ENCODE measurements at places on chromosomes 11 and 22.

DNA sequence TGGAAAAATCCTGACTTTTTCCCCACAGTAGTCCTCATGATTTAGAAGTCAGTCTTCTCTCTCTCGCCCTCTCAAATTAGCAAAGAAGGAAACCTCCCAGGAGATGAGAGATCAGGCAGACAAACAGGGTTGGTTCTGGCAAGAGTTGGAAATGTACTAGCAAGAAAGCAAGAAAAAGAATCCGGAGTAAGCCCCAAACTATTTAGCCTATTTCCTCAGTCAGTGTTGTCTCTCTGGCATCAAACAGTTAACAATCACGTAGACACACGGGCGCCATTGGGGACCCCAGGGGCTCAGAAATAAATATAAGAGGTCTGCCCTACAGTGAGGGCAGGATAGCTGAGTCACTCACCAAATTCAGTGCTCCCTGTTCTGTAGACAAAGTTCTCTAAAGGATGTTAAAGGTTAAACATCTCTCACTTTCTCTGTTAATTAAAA, 4.7 kb downstream of the C11orf52 start:
- DNase-seq, result no peak

DNA sequence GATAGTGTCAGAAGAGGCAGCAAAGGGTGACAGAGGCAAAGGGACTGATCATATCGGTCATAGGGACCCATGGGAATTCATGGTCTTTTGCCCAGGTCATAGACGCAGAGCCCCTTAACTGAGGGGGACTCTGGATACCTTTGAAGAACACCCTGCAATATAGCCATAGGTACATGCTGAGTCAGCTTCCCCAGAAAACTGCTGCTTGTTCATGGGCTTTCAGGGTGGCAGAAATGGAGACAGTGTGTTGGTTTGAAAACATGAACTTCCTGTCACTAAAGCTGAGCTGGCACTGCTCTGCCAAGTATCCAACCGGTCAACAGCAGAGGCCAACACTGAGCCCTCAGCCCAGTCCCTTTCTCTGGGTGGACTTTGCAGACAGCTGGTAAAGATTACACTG, 114.2 kb downstream of the EFCAB6 start:
- DNase-seq, result no peak

GRCh38 chr11:87031433-87032170, 6.1 kb upstream of the TMEM135 start:
- DNase-seq, result no peak

DNA sequence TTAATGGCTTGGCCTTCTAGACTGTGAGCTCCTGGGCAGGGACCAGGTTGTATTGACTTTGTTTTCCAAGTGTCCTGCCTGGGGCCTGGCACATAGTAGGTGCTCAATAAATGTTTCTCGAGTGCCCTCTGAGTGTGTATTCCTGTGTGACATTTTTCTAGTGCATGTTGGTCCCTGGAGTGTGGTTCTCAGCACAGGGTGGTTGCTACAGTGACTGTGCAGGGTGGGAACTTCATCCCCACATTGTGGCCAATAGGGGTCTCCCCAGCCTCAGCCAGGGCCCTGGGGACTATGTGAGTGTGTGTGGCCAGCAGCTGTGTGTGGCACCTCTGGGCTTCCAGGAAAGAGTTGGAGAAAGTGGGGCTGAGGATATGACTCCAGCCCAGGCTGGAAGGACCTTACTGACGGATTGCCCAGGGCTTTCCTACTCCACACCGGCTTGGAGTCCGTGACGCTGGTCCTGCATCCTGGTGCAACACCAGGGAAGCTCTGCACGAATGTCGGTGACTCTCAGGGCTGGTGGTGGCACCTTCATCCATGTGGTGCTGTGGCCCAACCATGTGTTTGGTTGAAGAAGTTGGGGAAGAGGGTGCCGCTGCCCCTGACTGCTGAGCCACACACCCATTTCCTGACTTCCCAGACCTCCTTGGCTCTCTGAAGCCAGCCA, 9.0 kb upstream of the MARK2 start:
- peak; percentile 35 for DNase-seq

DNA sequence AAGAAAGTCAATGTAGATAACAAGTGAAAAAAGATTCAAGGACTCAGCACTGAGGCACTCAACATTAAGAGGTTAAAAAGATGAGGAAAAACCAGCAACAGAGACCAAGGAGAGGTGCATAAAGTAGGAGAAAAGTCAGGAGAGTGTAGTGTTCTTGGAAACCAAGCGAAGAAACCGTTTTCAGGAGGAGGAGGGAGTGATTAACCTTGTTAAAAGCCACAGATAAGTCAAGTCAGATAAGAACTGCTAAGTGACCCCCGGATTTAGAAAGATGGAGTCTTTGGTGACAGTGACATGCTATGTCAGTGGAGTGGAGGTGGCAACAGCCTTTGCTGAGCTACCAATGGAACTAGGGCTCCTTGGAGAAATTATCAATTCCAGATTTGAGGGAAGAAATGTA, 13.9 kb upstream of the NARS2 start:
- no peak for DNase-seq
